ENCODE measurements at places on chromosomes 12 and 14.

DNA sequence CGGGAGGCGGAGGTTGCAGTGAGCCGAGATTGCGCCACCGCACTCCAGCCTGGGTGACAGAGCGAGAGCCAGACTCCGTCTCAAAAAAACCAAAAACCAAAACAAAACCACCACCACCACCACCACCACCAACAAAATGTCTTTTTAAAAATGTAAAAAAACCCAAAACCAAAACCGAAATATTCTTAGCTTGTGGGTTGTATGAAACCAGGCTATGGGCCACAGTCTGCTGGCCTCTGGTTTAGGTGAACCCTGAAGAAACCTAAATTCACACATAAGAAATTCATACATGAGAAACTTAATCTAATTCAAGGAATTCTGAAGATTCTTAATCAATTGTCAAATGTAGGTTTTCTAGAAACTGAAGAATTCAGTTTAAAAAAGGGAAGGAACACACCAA, 37.6 kb downstream of the INSM2 start:
- H3K4me3 ChIP-seq, result no peak overlapping the region
- H3K27me3 ChIP-seq, result no peaks in the 10 kb centered on the region
- DNase-seq, result no peak
- no peaks in the 10 kb centered on the region for H3K36me3 ChIP-seq
- H3K27ac ChIP-seq, result no peak overlapping the region
- no peaks in the 10 kb centered on the region for H3K4me1 ChIP-seq

GRCh38 chr12:45768194-45768593, 38.7 kb downstream of the ARID2 start:
- no peak overlapping the region for H3K4me3 ChIP-seq
- no peaks in the 10 kb centered on the region for H3K4me1 ChIP-seq
- H3K36me3 ChIP-seq, result no peaks in the 10 kb centered on the region
- H3K27ac ChIP-seq, result no peak overlapping the region

- no peaks in the 10 kb centered on the region for H3K36me3 ChIP-seq
- DNase-seq, result no peak
- H3K27ac ChIP-seq, result no peak overlapping the region
- no peak overlapping the region for H3K4me3 ChIP-seq
These were observed 44.3 kb downstream of the TMTC2 start for GRCh38 chr12:82730953-82731459.

DNA sequence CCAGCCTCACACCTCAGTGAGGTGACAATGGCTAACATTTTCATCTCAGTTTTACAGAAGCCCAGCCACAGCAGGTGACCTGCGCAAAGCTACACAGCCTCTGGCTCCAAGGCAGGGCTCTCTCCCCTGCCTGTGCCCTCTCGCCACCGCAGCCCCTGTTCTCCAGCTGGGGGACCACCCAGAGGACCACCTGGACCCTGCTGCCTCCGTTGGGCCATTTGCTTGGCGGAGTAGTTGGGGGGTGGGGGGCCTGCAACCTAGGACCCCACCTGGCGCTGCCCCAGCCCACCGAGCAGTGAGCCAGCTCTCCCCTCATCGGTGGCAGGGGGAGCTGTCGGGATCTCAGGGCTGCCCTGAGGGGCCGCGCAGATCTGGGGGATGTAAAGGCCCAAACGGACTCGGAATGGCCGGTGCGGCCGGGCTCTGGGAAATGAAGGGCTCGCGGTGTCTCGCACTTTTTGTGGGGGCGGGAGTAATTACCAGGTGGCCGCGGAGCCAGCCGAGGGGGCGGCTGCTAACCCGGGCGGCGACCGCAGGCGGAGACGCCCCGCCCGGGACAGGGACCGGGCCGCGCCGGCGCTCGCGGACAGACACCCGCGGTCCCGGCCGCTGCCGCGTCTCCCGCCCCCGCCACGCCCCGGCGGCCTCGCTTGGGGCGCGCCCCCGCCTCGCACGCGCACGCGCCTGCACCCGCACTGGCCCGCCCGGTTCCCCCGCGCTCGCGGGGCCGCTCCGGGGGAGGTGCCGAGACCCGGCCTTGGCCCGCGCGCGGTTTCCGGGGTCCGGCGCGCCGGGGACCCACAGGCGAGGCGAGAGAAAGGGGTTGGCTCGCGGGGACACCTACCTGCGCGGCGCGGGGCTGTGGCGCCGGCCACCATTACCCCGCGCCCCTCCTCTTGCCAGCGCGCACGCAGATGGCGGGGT, 8.6 kb upstream of the GPR68 start:
- H3K36me3 ChIP-seq, result no peaks in the 10 kb centered on the region
- H3K27ac ChIP-seq, result no peak overlapping the region
- peak; percentile 88 for DNase-seq
- H3K4me1 ChIP-seq, result peaks cover 12% of the 10 kb centered on the region
- H3K27me3 ChIP-seq, result peaks cover 27% of the 10 kb centered on the region
- peak overlapping the region; percentile 80 for H3K4me3 ChIP-seq

DNA sequence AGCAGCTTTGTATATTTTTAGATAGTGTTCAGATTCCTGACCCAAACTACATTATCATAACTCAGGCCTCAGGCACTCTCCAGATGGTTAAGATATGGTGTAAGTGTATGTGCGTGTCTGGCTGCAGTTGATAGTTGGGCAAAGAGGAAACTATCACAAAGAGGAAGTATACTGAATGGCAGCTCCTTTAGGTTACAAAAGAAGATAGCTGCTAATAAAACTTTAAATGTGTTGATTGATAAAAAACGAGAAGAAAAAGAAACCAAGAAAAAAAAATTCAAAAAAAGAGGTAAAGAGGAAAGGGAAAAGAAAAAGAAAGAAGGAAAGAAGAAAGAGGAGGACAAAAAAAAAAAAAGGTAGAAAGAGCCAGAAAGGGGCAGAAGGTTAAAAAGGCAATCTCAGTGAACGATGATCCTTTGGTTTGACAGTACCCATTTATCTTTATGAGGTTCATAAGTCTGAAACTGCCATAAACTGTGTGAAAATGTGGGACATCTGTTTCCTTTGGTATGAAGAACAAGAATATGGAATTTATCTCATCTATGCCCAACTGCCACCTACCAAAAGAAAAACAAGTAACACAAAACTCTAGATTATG, 42.2 kb downstream of the TAOK3 start:
- no peaks in the 10 kb centered on the region for H3K36me3 ChIP-seq
- H3K27ac ChIP-seq, result no peak overlapping the region
- no peaks in the 10 kb centered on the region for H3K27me3 ChIP-seq
- no peak overlapping the region for H3K4me3 ChIP-seq
- no peak for DNase-seq
